ENCODE measurements at places on chromosomes 16 and 17. TPM values are rescaled to one million over a fixed set of nuclear protein-coding genes. Genes with fewer than 3 reads are reported as not detected.

DNA sequence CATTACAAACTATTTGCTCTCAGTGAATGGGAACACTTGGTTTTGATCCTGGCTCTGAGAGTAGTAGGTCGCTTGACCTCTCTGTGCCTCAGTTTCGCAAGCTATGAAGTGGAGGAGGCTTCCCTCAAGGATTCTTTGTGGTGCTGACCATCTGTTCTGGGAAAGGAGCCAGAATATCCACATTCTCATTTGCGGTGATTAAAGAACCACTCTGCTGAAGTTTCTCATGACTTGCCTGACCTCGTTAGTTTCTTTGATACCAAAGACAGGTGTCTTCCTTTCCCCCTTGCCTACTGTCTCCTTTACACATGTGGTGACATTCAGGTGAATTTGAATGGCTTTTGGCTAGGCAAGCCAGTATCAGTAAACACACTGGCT is 116.0 kb downstream of the SNX29 start:
- H3K27ac ChIP-seq: peak overlapping the region; percentile 2
- peaks cover 41% of the 10 kb centered on the region for H3K36me3 ChIP-seq
- H3K4me1 ChIP-seq: peaks cover 50% of the 10 kb centered on the region
- no peak overlapping the region for H3K4me3 ChIP-seq
- no peaks in the 10 kb centered on the region for H3K27me3 ChIP-seq

- peaks cover 2% of the 10 kb centered on the region for H3K4me1 ChIP-seq
- H3K36me3 ChIP-seq: no peaks in the 10 kb centered on the region
- peak overlapping the region; percentile 42 for H3K27ac ChIP-seq
- no peaks in the 10 kb centered on the region for H3K27me3 ChIP-seq
- no peak overlapping the region for H3K4me3 ChIP-seq
These were observed 59.1 kb downstream of the NTN1 start for GRCh38 chr17:9080296-9080914.

GRCh38 chr16:56282451-56282850 is 91.2 kb downstream of the GNAO1 start:
- no peak for DNase-seq
- no peaks in the 10 kb centered on the region for H3K27me3 ChIP-seq
- H3K27ac ChIP-seq: peak overlapping the region; percentile 56
- H3K4me1 ChIP-seq: peaks cover 30% of the 10 kb centered on the region

DNA sequence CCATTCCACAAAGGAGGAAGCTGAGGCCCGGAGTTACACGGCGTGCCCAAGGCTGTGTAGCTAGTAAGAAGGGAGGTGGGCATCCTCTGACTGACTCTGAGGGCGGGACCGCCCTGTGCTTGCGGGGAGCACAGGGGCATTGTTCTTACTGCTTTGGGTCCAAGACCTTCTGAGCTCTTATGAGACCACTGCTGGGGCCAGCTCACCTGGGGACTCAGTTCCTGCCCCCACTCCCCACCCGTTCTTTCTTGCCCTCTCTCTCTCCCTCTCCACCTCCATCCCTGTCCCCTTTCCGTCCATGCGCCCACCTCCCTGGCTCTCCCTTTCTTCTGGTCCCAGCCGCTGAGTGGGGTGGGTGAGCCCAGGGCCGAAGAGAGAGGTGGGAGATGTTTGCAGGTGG is 19.6 kb downstream of the CCR7 start:
- no peak for DNase-seq
- peaks cover 84% of the 10 kb centered on the region for H3K4me1 ChIP-seq
- H3K36me3 ChIP-seq: peaks cover 6% of the 10 kb centered on the region

GRCh38 chr17:17384291-17384615 is 81.1 kb downstream of the NT5M start:
- no peak overlapping the region for H3K4me3 ChIP-seq
- H3K4me1 ChIP-seq: no peaks in the 10 kb centered on the region
- no peak for DNase-seq
- no peak overlapping the region for H3K27ac ChIP-seq

DNA sequence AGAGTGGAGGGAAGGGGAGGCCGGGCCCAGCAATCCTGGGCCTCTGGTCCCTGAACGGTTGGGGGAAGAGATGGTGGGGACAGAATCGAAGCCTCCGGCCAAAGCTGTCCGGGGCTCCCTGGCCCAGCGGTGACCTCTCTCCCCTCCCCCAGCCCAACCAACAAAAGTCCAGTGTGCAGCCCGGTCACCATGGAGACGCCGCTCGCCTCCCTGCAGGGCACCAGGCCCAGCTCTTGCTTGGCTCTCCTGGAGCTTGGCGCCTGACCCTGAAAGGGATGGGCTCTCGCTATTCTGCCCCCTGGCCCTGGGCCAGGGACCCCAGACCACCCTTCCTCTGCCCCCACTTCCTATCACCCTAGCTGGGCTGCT is 1.3 kb downstream of the METRN start:
- H3K27me3 ChIP-seq: peaks cover 7% of the 10 kb centered on the region
- H3K27ac ChIP-seq: no peak overlapping the region
- H3K4me3 ChIP-seq: peak overlapping the region; percentile 68

DNA sequence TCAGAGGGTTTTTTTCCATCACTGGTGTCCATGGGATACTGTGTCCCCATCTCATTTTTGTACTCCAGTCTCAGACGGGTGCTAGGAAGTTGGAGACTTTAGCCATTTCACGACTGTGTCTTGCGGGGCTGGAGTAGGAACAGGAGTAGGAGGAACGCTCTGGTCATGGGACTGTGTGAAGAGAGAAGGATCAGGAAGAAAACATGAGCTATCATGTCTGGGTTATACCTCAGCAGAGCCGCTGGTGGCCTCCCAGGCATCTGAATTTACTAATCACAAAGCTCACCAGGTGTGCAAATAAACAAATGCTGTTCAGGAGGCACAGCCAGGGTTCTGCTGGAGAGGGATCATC is 225.4 kb downstream of the SEC14L1 start:
- peaks cover 44% of the 10 kb centered on the region for H3K4me1 ChIP-seq
- DNase-seq: no peak
- no peak overlapping the region for H3K27ac ChIP-seq
- no peak overlapping the region for H3K4me3 ChIP-seq
- H3K27me3 ChIP-seq: no peaks in the 10 kb centered on the region

DNA sequence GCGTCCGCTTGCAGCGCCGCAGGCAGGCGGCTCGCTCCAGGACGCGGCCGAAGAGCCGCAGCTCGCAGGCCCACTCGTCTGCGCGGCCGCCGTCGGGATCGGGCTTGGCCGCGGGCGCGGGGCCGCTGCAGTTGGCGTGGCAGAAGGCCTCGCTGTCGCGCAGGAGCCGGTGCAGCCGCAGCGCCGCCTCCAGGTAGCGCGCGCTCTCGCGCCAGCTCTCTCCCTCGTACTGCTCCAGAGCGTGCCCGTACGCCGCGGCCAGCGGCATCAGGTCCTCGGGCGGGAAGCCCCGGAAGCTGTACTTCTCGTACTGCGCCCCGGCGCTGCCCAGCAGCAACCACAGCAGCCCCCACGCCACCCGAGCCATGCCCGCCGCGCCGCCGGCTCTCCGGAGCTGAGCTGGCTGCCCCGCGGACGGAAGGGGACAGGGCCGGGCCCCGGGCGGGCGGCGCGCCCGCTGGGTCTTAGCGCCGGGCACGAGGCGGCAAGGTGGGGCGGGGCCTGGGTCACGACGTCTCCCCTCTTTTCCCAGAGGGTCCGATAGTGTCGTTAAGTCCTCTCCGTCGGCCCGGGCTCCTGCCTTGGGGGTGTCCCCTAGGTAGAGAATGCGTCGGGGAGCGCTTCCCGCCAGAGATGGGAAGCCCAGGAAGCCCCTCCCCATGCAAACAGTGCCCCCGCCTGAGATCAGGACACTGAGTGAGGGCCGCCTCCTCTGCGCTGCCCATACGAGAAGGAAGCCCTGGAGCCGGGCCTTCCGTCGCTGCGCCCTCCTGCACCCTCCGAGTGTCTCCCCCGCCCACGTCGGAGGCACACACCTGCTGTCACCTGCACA is at the start of gene P3H4:
P3H4 (minus strand) TSS at position 401 of the 832 bp plus-strand sequence; CDS start at position 367, 34 bp downstream.
- H3K36me3 ChIP-seq: no peaks in the 10 kb centered on the region
- peak within 1 kb of the TSS; percentile 66 for H3K27ac ChIP-seq
- peaks cover 9% of the 10 kb centered on the region for H3K27me3 ChIP-seq

DNA sequence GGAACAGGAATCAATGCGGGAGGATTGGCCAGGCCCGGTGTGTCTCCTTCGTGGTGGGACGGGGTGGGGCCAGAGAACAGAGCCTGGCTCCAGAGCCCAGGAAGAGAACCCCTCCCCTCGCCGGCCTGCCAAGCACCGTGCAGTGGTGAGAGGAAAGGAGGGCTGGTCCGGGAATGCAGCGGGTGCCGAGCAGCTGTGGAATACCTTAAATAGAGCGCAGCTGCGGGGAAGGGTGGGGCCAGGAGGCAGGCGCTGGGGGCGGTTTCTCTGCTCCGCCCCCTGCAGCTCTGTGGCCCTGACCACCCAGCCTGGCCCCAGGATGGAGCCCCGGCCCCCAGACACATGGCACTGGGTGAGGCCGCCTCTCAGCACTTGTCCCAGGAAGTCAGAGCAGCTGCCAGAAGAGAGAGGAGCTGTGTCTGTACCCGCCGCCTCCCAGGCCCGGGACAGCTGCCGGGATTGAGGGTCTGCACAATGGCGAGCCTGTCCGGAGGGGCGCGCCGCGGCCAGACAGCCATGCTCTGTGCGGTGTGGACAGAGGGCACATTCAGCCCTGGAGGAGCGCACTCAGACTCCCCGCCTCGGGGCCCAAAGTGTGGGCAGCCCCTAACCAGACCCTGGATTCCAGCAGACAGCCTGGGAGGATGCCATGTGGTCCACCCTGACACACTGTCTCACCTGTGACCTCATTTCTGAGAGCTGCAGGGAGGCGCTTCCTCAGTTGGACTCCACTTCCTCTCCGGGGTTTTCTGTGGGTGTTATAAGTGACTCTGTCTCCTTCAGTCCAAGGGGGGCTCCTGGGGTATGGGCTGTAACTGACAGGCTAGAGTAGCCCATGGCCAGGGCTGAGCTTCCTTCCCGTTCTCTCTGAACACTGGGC is 268.8 kb downstream of the SEC14L1 start:
- H3K27ac ChIP-seq: peak overlapping the region; percentile 71
- H3K4me3 ChIP-seq: peak overlapping the region; percentile 38
- H3K4me1 ChIP-seq: peaks cover 83% of the 10 kb centered on the region
- no peak for DNase-seq
- H3K36me3 ChIP-seq: peaks cover 8% of the 10 kb centered on the region

- no peak for DNase-seq
- no peak overlapping the region for H3K4me3 ChIP-seq
- H3K27me3 ChIP-seq: no peaks in the 10 kb centered on the region
- peaks cover 16% of the 10 kb centered on the region for H3K36me3 ChIP-seq
- H3K4me1 ChIP-seq: peaks cover 44% of the 10 kb centered on the region
- H3K27ac ChIP-seq: no peak overlapping the region
These were observed 1.9 kb upstream of the LCMT1 start for GRCh38 chr16:25109643-25110042.

DNA sequence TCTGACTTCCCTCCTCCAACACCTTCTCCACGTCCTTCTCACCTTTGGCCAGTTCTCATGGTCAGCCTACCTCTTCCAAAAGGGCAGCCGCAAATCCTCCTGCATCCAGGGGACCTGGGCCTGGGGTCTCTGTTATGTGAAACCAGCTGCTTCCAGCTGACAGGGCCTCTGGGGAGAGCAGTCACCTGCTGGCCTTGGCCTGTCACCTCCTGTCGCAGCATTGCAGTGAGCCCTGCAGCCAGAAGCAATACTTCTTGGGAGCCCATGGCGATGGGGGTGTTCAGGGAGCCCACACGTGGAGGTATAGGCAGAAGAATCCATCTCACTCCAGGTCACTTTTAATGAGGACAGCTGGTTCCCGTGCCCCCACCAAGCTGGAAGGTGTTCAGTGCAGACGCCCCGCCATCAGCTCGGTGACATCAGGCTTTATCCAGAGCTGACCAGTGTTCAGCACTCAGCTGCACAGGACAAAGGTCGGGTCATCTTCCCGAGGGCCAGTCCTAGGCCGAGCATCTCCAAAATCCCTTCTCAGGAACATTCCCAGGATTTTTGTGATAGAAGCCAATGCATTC is 1.7 kb upstream of the SLC47A2 start:
- no peaks in the 10 kb centered on the region for H3K36me3 ChIP-seq
- DNase-seq: no peak
- H3K27me3 ChIP-seq: peaks cover 4% of the 10 kb centered on the region
- H3K27ac ChIP-seq: no peak overlapping the region
- H3K4me1 ChIP-seq: no peaks in the 10 kb centered on the region
- H3K4me3 ChIP-seq: no peak overlapping the region

DNA sequence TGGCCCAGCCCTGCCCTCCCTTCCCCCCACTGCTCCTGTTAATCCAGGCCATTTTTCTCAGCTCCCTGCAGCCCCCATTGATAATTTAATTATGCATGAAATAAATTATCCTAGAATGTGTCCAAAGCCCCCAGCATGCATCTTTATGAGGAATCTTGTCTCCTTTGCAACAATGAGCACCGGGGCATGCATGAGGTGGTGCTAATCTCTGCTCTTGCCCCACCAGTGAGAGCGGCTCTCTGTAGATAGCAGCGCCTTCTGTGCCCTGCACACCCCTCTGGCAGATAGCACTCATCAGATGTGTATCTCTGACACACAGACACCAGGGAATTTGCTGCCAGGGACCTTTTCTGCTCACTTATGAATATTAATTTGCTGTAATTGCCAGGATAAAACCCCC is 140.2 kb upstream of the CDC42EP4 start:
- DNase-seq: no peak
- no peaks in the 10 kb centered on the region for H3K27me3 ChIP-seq
- H3K36me3 ChIP-seq: peaks cover 20% of the 10 kb centered on the region
- no peak overlapping the region for H3K4me3 ChIP-seq
- H3K27ac ChIP-seq: no peak overlapping the region

GRCh38 chr16:75308011-75308410 is 56.6 kb upstream of the BCAR1 start:
- peaks cover 2% of the 10 kb centered on the region for H3K27me3 ChIP-seq
- peaks cover 27% of the 10 kb centered on the region for H3K36me3 ChIP-seq
- H3K4me1 ChIP-seq: peaks cover 2% of the 10 kb centered on the region
- DNase-seq: no peak

GRCh38 chr16:81473558-81473957 is 28.9 kb downstream of the CMIP start:
- peaks cover 93% of the 10 kb centered on the region for H3K4me1 ChIP-seq
- no peak overlapping the region for H3K27ac ChIP-seq
- H3K4me3 ChIP-seq: no peak overlapping the region
- DNase-seq: no peak
- H3K36me3 ChIP-seq: peaks cover 30% of the 10 kb centered on the region
- no peaks in the 10 kb centered on the region for H3K27me3 ChIP-seq

Gene MT1G
- total RNA-seq: not detected

Gene PPP1R27
- not detected for total RNA-seq

Gene CPHXL2
- total RNA-seq: not detected

Gene CCL5
- total RNA-seq: 3.4 TPM

Gene PPM1E
- 0.02 TPM for total RNA-seq

Gene TAF15
- total RNA-seq: 224 TPM
